PC-3 (cell line): ENCODE measurements at places on chromosomes 16 and 17.
A peak's percentile ranks its signal among the peaks of the same experiment; 100 is the strongest.

DNA sequence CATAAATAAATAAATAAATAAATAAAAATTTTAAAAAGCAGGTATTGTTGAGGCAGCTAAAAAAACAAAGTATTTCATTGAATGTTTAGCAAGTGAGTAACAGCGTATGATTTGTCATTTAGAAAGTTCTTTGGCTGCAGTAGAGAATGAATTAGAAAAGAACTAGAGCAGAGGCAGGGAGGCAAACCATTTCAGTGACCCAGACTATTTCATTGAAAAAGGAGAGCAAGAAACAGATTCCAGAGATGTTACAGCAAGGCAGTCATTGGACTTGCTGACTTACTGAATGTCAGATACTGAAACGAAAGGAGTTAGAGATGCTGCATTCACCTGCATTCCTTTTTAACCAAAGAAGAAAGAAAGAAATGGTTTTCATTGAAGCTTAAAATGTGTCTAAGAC lies 105.5 kb upstream of the HLF start:
- peak; percentile 55 for DNase-seq

GRCh38 chr17:48722915-48723422 lies at the start of gene PRAC2:
Gene PRAC2 (plus strand): TSS chr17:48723185. CDS start chr17:48724411, 1,226 bp downstream.
- DNase-seq: peak; percentile 96

DNA sequence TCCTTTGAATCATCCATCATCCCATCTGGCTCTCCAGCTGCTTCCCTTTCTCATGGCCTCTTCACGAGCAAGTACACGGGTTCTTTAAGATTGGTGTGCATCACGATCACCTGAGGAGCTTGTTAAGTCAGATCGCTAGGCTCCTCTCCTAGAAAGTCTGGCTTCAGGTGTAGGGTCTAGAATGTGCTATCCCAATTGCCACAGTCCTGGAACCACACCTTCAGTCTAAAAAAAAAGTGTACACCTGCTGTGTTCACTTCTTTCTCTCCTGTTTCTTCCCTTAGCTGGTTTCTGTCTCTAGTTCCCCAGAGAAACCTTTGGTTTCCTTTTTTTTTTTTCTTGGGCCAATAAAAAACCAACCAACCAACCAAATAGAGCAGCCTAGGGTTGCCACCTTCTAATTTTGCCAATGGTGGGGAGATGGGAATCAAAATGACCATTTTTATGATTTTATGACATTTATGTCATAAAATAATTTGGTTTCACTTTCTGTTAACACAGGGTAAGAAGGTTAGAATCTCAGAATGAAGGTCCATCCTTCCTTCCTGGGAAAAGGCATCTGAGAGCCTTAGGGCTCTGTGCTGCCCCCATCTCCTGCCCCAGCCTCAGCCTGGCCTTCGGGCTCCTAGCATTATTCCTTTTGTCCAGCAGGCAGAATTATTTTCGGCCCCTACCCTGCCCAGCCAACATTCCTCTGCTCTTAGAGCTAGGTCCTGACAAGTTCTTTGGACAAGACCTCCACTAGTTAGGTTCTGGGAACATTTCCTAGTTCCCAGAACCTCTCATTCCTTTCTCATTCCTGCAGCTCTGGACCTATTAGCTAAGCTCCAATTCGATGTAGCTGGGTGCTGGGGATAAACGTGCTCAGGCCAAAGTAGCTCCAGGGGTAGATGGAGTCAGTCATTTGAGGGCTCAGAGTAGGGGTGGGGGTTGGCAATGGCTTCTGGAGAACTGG lies 1.9 kb upstream of the GGT6 start:
- DNase-seq: no peak

DNA sequence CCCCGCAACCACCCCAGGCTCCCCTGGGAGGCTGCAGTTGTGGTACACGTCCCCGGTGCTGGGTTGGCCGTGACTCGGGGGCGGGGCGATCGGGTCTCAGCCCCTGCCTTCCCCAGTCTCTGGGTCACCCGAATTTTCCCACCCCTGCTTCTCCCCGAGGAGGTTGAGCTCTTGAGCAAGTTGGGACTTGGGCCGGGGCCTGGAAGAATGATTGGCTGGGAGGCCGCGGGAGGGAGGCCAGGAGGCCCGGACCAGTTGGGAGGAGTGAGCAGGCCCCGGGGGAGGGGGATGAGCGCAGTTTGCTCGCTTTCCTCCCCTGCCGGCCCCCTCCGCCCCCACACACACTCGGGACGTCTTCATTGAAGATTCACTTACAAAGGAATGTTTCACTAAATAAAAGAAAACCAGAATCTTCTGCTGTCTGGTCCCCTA lies 4.5 kb upstream of the HEXIM1 start:
- DNase-seq: no peak

DNA sequence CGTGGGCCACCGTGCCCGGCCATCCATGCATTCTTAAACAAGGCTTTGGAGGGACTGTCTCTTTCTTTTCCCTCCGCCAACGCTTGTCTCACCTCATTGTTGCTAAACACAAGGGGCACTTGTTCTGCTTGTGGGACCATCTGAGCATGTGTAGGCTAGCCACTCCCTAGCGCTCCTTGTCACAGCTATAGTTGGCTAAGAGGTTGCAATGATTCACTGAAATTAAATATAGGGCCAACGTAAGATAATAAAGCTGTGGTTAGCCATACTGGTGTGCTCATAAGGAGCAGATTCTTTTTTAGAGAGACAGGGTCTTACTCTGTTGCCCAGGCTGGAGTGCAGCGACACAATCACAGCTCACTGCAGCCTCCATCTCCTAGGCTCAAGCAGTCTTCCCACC lies 41.2 kb downstream of the KIAA0513 start:
- peak; percentile 42 for DNase-seq

DNA sequence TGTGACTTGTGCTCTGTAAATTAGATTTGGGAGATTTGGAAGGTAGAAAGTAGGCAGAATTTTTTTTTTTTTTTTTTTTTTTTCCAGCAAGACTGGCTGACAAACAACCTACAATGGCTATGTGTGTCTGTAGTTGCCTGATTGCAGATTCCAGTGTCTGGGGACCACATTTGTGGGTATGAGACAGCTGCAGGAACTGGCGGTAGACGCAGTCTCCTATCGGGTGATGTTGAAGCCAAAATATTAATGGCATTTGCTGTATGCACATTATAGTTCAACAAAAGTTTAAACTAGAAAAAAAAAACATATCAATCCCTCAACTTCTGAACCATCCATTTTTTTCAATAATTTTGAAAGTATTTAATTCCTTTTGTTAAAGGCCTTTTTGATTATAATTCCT lies 665.2 kb downstream of the TOX3 start:
- DNase-seq: no peak

DNA sequence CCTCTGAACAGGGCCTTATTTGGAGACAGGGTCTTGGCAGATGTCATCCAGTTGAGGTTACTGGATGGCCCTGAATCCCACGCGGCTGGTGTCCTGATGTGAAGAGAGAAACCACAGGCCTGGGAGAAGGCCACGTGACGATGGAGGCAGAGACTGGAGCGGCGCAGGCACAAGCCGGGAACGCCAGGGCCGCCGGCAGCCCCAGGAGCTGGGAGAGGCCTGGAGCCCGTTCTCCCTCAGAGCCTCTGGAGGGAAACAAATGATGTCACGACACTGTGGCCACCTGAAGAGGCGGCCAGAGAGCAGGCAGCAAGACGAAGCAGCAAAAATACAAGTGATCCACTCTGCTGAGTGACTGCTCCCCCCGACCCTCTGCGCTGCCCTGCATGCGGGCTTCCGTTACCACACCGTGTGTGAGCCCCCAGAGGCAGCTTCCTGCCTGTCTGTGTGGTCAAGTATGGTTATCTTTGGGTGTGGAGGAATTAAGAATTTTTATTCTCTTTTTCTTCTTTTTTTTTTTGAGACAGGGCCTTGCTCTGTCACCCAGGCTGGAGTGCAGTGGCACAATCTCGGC lies 11.6 kb downstream of the CD7 start:
- DNase-seq: no peak

DNA sequence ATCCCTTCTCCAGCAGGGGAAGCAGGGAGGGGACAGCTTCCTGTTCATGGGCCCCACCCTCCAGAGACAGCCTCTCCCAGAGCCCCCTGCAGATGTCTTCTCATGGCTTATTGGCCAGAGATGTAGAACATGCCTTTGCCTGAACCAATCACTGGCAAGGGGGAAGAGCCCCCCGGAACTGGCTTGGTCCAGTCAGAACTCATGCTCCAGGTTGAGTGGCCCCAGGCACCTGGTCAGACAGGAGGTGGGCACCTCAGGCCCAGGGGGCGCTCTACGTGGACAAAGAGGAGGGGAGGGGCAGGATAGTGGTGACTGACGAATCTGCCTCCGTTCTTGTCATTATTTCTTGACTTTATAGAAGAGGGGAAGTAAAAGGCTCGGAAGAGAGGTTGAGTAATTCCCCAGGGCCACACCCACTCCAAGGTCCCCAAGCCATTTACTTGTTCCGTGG lies 23.6 kb downstream of the RAB11FIP4 start:
- no peak for DNase-seq

- DNase-seq: no peak
Measured at GRCh38 chr17:71872843-71873485, 247.9 kb upstream of the SOX9 start.

DNA sequence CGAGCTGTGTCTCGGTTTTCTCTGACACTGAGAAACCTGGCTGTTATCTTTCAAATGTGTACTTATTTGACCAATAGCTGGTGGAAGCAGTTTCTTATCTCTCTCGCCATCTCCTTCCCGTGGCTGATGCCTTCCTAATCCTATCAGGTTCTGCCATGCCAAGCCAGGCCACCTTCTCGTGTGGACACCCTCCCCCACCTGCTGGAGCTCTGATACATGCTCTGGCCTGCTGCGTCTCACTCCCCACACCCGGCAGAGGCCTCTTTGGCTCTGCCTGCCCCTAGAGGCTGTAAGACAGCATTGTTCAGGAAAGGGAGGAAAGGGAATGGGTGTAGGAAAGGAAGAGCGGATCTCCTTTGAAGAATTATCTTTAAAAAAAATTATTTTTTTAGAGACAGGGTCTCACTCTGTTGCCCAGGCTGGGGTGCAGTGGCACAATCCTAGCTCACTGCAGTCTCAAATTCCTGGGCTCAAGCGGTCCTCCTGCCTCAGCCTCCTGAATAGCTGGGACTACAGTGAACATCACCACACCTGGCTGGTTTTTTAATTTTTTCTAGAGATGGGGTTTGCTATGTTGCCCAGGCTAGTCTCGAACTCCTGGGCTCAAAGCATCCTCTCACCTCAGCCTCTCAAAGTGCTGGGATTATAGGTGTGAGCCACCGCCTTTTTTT lies 7.5 kb upstream of the ARMC5 start:
- peak; percentile 60 for DNase-seq

DNA sequence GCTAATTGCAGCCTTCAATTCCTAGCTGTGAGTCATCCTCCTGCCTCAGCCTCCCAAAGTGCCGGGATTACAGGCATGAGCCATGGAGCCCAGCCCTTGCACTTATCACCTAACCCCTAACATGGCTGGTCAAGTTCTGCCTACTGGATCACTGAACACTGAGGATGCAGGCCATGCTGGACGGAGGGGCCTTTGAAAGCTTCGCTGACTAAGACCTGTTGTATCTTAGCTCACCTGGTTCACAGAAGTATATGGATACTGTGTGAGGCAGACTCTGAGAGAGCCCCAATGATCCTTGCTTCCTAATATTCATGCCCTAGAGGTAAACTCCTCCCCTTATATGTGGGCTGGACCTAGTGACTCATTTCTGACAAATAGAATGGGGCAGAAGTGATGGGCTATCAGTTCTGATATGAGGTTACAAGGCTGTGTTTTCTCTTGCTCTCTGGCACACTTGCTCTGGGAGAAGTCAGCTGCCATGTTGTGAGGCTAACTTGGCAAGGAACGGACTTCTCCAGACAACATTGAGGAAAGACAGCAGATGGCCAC lies 11.7 kb upstream of the TMIGD1 start:
- no peak for DNase-seq

DNA sequence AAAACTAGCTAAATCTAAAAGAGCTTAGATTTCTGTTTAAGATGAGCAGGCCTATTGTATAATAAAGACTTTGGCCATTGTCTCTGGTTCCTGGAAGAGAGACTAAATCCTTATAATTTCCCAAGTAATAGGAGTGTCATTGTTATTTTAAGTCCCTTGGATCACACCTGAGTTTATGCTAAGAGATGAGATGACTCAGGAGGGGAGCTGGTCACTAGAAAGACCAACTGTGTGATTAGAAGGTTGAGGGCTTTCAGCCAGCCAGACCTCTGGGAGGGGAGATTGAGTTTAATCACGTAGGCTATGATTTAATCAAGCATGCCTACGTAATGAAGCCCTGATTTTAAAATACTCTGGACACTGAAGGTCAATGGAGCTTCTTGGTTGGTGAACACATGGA lies 156.9 kb upstream of the C17orf78 start:
- no peak for DNase-seq

DNA sequence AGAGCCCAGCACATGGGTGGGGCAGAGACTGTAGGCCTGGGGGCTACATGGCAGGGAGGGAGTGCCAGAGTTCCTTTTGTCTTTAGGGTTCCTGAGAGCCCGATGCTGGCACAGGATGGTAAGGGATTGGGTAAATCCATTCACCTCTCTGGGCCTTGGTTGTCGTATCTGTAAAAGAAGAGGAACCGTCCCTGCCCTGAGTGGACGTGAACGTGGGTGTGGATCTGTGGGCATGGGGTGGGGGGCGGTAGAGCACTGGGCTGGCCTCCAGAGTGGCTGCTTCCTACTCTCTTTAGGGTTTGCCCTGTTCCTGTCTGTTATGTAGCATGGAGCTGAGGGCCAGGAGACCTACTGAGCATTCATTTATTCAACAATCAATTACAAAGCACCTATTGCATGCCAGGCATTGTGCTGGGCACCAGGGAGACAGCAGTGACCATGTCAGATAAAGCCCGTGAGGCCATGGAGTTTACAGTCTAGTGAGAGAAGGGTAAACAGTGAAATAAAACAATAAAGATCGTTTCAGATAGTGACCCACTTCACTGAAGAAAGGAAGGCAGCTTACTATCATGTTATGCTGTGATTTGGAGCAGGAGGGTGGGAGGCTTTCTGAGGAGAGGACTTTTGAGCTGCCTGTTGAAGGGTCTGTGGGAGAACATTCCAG lies 13.1 kb upstream of the TCAP start:
- no peak for DNase-seq

- DNase-seq: peak; percentile 16
Measured at GRCh38 chr16:57186872-57187854, 1.0 kb downstream of the RSPRY1 start.

GRCh38 chr16:49443576-49443975 lies 70.0 kb downstream of the C16orf78 start:
- no peak for DNase-seq

DNA sequence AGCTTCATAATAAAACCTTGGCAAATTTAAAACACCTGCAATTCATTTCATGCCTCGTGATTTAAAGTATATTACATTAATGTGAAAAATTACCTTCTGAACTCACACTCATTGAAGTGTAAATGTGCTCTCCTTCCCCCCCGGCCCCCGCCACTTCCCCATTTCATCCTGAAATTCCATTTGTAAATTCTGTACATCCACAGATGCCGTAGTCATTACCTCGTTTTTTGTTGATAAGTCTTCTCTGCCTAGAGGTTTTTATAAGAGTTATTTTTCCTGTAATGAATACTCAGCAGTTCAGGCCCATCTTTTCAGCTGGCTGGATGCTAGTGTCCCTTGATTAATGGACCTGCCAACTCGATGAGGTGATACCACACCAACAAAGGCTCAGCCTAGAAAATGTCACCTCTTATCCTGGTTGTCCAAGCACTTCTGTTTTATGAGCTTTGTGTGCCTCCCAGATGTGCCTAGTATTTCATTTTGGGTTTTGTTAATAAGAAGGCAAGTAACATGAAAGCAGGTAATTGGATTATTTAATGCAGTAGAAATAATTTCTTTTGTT lies 64.8 kb upstream of the KIFC3 start:
- DNase-seq: no peak
